ENCODE measurements at places on chromosomes 11 and 22.

GRCh38 chr22:31618057-31618456 is 44.0 kb downstream of the PISD start:
- DNase-seq: no peak

DNA sequence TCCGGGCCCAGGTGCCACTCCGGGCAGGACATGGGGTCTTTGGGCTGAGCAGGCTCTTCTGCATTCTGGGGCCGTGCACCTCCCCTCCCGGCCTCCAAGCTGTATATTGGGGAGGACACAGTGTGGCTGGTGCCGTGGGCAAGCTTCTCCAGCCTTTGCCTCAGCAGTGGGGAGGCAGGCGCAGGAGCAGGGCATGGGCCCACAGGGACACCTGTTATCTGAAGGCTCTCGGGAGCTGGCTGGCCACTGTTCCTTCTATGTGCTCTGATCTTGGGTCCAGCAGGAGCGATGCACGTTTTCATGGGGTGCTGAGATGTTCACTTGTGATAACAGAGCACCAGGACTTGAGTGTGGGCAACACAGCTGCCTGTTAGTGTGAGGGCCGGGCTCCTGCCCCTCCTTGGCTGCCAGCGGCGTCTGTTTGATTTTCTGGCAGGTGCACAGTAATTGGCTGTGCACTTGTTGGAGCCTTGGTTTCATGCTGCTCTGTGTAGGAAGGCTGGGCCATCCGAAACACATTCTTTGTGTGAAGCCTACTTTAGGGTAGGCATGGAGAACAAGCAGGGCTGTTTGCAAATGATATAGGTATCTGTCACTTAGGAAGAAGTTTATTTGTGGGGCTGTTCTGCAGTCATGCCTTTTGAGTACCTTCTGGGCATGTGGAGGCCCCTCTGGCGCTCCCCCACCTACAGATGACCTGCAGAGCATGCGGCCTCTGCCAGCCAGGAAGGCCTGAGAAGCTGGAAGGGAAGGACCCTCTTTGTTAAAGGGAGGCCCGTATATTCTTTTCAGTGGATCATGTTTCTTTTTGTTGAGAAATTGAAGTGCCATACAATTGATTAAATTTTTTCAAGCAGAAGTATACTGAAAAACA is 201.5 kb downstream of the TBC1D22A start:
- no peak for DNase-seq

DNA sequence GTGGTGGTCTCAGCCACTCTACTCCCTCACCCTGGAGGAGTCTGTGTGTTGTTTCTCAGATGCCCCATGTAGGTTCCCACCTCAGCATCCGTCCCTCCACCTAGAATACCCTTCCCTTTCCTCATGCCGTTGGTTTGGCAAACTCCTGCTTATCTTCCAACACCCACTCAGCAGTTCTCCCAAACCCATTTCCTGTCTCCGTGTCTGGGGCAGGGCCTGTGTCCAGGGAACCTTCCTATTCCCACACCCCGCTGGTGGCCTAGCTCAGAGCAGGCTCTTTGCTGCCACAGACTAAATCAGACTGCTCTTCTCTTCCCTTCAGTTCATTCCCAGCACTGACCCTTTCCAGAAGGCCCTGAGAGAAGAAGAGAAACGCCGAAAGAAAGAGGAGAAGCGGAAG is 7.5 kb upstream of the SREBF2 start:
- DNase-seq: no peak

GRCh38 chr22:46476547-46476941 is 60.9 kb downstream of the CELSR1 start:
- no peak for DNase-seq

DNA sequence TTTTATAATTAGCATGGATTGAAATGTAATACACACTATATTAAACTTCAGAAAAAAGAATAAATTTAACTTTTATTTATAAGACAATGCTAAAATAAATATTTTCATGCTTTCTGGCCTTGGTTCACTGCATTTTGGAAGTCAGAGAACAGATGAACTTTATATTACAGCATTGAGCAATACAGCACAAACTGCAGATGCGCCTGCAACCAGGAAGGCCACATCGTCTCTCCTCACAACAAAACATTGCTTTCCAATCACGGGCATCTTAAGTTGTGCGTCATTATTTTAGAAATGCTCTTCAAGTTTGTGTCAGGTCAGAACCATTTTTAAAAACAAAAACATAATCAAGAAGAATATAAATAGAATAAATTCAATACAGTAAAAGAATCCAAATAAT is 89.3 kb upstream of the CEP126 start:
- no peak for DNase-seq

- DNase-seq: peak; percentile 84
Measured at GRCh38 chr11:112656772-112657428, 304.3 kb upstream of the NCAM1 start.

- no peak for DNase-seq
Measured at GRCh38 chr11:23278121-23278520, 417.8 kb upstream of the CCDC179 start.

All from GM04504 (cell line).